ENCODE measurements at places on chromosomes 12 and 14.

GRCh38 chr12:121893961-121894460, 5.4 kb downstream of the PSMD9 start:
- no peak for DNase-seq

GRCh38 chr14:56005191-56006053, 112.8 kb upstream of the PELI2 start:
- no peak for DNase-seq

DNA sequence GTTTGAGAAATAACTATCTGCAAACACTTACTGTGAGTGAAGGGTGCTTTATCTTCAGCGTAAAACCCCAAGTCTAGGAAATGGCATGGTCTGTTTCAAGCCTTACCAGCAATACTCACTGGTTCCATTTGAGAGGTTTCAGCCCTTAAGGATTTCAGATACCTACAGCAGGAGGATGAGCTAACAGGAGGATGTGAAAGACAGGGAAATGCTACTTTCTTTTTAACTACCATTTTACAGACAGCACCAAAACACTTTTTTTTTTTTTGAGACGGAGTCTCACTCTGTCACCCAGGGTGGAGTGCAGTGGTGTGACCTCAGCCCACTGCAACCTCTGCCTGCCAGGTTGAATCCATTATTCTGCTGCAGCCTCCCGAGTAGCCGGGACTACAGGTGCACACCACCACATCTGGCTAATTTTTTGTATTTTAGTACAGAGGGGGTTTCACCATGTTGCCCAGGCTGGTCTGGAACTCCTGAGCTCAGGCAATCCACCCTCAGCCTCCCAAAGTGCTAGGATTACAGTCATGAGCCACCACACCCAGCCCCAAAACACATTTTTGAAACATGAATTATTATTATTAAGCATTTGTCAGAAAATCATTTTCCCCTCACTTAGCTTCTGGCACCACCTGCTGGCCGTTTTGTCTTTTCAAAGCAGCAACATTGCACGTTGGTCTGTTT, 4.6 kb downstream of the MTRFR start:
- peak; percentile 64 for DNase-seq

DNA sequence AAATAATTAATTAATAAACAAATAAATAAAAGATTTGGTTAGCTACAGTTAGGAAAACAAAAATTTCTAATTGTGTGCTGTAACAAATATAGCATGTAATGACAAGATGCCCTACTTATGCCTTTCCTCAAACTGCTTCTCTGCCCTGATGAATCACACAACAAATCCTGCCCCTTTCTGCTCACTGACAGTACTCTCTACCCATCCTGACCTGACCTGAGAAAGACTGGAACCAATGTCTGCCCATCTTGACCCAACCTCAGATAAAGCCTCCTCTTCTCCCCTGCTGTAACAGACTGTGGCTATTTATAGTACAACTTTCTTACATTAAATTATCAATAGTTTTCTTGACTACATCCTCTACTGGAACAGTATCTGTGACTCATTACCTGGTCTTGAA, 43.7 kb downstream of the PPP1R13B start:
- no peak for DNase-seq

DNA sequence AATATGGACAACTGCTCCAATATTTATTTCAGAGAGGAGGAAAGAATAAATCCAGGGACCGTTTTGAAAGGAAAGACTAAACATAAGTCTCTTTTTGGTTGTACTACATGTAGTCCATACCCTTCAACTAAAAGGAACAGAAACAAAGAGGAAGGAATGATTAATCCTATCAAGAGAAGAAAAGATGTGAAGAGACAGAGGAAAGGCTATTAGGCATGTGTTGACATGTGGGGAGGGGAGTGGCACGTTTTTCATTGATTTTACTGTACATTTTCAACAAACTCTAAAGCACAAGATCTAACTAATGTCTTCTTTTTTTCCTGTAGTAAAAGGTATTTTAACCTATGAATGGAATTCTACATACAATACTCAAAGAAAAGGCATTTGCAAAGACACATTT, 85.6 kb downstream of the NAV3 start:
- no peak for DNase-seq

GRCh38 chr14:61994589-61994988, 232.4 kb downstream of the SNAPC1 start:
- DNase-seq = no peak

- no peak for DNase-seq
Measured at GRCh38 chr14:98325761-98326160, 946.2 kb downstream of the BCL11B start.

DNA sequence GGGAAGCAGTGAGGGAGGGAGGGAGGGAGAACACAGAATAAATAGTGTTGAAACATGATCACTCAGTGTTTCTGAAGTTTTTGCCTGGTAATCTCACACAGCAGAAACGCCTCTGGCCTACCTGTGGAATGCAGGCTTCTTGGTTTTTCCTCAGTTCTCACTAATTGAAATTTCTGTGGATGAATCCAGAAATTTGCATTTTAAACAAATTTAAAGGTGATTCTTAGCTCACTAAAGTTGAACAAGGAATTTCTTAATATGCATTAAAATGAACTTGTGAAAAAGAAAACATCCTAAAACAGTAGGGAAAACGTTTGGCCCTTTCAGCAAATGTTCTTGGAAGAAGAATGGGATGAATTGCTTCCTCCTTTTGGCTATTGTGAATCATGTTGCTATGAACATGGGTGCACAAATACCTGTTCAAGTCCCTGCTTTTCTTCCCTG, 1.4 kb downstream of the RNASE9 start:
- DNase-seq = no peak

GRCh38 chr14:20681348-20682126, 2.8 kb upstream of the RNASE4 start:
- peak; percentile 80 for DNase-seq

GRCh38 chr14:77023001-77023996, 5.2 kb downstream of the IRF2BPL start:
- DNase-seq = no peak

- DNase-seq = no peak
Measured at GRCh38 chr12:13661005-13661887, 320.2 kb downstream of the GRIN2B start.

DNA sequence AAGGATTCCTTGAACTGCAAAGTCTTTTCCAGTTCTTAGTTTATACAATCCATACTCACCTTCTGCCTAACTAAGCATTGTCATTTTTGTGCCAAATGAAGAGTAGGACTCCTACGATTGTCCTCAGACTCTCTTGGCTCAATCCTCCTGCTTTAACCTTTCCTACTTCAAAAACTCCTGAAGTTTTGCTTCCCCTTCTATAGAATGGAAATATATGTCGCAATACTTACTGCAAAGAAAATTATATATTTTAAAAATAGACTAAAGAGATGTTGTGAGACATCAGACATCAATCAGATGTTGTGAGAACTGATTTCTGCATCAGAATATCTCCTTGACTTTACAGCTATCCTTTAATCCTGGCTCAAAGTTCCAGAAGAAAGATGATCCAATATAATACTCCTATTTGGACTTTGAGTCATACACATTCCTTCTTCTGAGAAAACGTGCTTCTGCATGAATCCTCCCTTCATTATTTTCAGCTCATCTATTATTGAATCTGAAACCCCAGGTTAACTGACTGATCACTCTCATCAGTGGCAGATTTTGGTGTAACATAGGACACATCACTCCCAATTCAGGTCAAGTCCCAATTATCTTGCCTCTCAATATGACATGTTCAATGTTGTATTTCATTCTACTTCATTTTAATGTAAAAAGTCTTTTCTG, 48.8 kb downstream of the A2M start:
- no peak for DNase-seq

- no peak for DNase-seq
Measured at GRCh38 chr14:64444984-64445845, 20.1 kb upstream of the AKAP5 start.
